Mesenchymal stem cell (in vitro differentiated cells and primary cell): ENCODE measurements at places on chromosomes 6 and 20.

GRCh38 chr6:169365567-169366257 is 112.1 kb upstream of the THBS2 start:
- H3K4me1 ChIP-seq, result peaks cover 7% of the 10 kb centered on the region
- no peaks in the 10 kb centered on the region for H3K36me3 ChIP-seq
- H3K27ac ChIP-seq, result no peak overlapping the region
- DNase-seq, result no peak

DNA sequence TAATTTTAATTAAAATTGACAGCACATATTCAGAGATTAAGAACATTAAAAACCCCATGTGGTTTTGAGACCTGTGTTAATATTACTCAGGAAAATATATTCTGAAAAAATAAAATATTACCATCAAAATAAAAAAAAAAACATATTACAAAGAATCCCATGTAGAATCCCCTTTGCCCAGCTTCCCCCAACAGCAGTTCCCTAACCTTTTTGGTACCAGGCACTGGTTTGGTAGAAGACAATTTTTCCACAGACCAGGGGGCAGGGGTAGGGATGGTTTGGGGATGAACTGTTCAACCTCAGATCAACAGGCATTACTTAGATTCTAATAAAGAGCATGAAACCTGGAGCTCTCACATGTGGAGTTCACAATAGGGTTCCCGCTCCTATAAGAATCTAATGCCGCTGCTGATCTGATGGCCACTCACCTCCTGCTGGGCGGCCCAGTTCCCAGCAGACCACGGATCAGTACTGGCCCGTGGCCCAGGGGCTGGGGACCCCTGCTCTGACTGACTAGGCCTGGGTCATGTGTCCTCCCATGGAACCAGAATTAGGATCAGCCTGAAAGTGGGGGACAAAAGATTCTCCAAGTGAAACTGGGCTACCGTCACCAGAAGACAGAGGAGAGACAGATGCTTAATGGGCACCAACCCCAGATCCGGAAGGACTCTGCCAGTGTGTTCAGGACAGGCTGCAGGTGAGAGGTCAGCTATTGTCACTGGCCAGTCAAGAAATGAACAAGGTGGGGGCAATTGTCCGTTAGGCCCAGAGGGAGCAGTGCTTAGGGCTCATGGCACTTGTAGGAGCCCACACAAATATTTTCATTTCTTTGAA is 235.5 kb downstream of the PREX1 start:
- H3K4me1 ChIP-seq, result no peaks in the 10 kb centered on the region
- peaks cover 10% of the 10 kb centered on the region for H3K27me3 ChIP-seq
- DNase-seq, result no peak
- no peak overlapping the region for H3K4me3 ChIP-seq
- no peaks in the 10 kb centered on the region for H3K36me3 ChIP-seq

- DNase-seq, result no peak
- peak overlapping the region; percentile 59 for H3K4me3 ChIP-seq
- no peaks in the 10 kb centered on the region for H3K36me3 ChIP-seq
- no peaks in the 10 kb centered on the region for H3K4me1 ChIP-seq
- no peaks in the 10 kb centered on the region for H3K27me3 ChIP-seq
These were observed 231.2 kb upstream of the FOXQ1 start for GRCh38 chr6:1080453-1081337.

GRCh38 chr6:119024111-119024510 is 54.4 kb downstream of the FAM184A start:
- H3K27ac ChIP-seq, result no peak overlapping the region
- no peaks in the 10 kb centered on the region for H3K36me3 ChIP-seq
- H3K4me3 ChIP-seq, result no peak overlapping the region
- no peaks in the 10 kb centered on the region for H3K4me1 ChIP-seq
- no peaks in the 10 kb centered on the region for H3K27me3 ChIP-seq

DNA sequence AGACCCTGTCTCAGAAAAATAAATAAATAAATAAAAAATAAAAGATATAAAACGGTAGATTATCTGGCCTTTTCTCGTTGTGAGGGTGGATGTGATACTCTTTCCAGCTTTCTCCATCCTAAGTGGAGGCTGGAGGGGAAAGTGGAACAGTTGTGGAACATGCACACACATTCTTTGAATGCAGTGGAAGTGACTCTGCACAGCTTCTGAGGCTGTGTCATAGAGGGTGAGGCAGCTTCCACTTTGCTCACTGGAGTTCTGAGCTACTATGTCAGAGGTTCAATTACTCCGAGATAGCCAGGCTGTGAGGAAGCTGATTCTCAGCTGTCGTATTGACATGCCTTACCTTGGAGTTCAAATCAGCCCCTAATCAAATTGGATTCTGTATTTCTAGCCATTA is 82.2 kb downstream of the CHMP4B start:
- no peak overlapping the region for H3K4me3 ChIP-seq
- H3K27ac ChIP-seq, result no peak overlapping the region
- DNase-seq, result peak; percentile 64
- peaks cover 3% of the 10 kb centered on the region for H3K4me1 ChIP-seq

GRCh38 chr6:167898673-167899311 is 72.1 kb downstream of the AFDN start:
- H3K4me3 ChIP-seq, result no peak overlapping the region
- no peaks in the 10 kb centered on the region for H3K27me3 ChIP-seq
- H3K27ac ChIP-seq, result no peak overlapping the region
- H3K36me3 ChIP-seq, result peaks cover 30% of the 10 kb centered on the region
- H3K4me1 ChIP-seq, result peaks cover 1% of the 10 kb centered on the region

DNA sequence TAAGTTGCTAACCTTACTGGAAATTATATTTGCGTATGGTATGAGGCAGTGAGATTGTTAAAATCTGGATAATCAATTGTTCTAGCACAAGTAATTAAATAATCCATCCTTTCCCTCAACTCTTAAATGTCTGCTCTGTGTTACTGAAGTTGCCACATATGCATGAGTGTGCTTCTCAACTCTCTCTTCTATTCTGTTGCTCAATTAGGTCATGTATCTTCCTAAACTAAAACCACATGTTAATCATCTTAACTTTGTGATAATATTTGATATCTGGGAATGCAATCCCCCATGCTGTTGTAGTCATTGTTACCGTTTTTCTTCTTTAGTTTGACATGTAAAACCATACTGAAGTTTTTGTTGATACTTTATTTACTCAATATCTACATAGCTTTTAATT is 63.5 kb upstream of the STMND1 start:
- H3K4me1 ChIP-seq, result peaks cover 5% of the 10 kb centered on the region
- no peaks in the 10 kb centered on the region for H3K36me3 ChIP-seq
- H3K27ac ChIP-seq, result no peak overlapping the region
- H3K4me3 ChIP-seq, result no peak overlapping the region
- peak; percentile 44 for DNase-seq
- H3K27me3 ChIP-seq, result no peaks in the 10 kb centered on the region

DNA sequence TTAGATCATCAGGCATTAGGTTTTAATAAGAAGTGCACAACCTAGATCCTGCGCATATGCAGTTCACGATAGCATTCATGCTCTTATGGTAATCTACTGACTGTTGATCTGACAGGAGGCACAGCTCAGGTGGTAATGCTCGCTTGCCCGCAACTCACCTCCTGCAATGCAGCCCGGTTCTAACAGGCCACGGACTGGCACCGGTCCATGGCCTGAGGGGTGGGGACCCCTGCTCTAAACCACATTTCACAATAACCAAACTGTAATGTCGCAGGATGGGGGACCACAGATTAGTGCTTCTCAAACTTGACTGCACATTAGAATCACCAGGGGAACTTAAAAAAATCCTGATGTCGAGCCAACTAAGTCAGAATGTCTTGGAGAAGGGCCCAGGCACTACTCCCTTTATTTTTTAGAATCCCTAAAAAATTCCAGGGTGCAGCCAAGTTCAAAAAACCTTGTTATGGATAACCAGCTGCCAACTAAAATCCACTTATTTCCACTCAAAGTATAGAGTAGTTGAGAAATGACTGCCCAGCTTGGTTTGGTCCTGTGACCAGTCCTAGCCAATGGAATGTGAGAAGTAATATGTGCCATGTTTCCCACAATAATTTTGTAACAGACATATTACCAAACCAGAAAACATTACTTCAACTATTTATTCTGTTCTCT is 3.1 kb downstream of the SHPRH start:
- DNase-seq, result no peak
- no peaks in the 10 kb centered on the region for H3K4me1 ChIP-seq
- no peaks in the 10 kb centered on the region for H3K36me3 ChIP-seq
- no peak overlapping the region for H3K4me3 ChIP-seq
- H3K27me3 ChIP-seq, result no peaks in the 10 kb centered on the region

DNA sequence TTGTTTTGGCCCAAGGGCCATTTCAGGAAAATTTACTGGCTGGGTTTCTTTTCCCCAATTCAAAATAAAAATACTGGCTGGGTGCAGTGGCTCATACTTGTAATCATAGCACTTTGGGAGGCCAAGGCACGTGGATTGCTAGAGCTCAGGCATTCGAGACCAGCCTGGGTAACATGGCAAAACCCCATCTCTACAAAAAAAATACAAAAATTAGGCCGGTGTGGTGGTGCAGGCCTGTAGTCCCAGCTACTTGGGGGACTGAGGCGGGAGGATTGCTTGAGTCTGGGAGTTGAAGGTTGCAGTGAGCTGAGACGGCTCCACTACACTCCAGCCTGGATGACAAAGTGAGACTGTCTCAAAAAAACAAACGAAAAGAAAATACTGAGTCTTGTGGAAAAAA is 60.0 kb downstream of the NINL start:
- H3K4me1 ChIP-seq, result peaks cover 10% of the 10 kb centered on the region

DNA sequence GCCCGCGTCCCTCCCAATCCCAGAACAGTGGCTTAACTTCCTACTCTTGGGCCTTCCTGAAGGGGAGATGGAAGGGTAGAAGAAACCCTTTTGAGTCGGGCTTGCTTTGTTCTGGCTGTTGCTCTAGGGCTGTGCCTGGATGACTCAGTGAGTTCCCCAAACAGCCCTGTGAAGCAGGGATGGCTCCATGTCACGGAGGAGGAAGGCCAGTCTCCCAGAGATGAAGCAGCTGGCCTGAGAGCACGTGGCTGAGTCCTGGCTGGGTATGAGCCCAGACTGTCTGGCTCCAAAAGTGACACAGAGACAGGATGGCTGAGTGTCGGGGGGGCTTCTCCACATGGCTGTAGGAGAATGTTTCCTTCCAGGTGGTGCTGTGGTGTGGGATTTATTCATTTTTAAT is 4.6 kb downstream of the SYTL3 start:
- no peaks in the 10 kb centered on the region for H3K36me3 ChIP-seq
- peak; percentile 97 for DNase-seq
- no peak overlapping the region for H3K4me3 ChIP-seq
- H3K27ac ChIP-seq, result peak overlapping the region; percentile 3

DNA sequence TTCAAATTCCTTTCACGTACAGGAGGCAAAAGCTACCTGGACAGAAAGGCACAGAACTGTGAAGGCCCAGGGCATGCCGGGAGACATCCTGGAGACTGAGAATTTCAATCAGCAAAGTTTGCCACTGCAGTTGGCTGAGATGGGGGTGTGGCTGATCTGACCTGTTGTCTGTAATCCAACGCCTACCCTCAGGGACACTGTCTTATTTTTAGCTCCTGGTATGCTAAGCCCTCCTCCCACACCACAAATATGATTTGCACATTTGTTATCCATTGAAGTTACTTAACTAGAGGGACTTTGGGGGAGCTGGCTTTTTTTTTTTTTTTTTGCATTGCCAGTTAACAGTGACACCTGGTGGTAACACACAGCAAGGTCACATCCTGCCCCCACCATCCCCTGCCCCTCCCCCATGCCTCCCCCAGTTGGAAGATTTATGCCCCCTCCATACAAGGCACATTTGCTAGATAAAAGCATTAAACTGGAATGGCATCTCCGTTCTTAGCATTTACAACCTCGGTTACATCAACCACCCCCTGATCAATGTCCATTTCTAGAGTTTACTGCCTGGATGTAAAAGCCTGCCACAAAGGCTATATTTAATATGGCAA is 40.4 kb downstream of the TTI1 start:
- H3K27ac ChIP-seq, result no peak overlapping the region
- no peak overlapping the region for H3K4me3 ChIP-seq
- H3K36me3 ChIP-seq, result peaks cover 24% of the 10 kb centered on the region

GRCh38 chr6:57113105-57113504 is 23.1 kb downstream of the ZNF451 start:
- no peak overlapping the region for H3K4me3 ChIP-seq
- no peaks in the 10 kb centered on the region for H3K4me1 ChIP-seq
- no peak for DNase-seq
- peaks cover 18% of the 10 kb centered on the region for H3K36me3 ChIP-seq
- H3K27ac ChIP-seq, result no peak overlapping the region

DNA sequence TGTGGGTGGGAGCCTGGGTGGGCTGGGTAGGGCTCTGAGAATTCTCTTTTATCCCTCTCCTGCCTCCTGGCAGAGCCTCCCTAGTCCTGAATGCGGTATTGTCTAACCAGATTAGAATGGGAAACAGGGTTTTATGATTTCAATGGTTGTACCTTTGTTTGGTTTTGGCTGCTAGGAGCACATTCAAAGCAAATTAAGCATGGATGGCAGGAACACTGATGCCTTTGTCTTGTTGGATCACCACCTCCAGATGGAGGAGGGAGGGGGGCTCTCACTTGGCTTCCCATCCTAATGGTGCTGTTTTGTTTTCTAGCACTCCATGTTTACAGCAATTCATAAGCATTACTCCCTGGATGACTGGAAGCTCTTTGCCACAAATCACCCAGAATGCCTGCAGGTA is 11.6 kb downstream of the GMPR start:
- peaks cover 28% of the 10 kb centered on the region for H3K36me3 ChIP-seq
- H3K4me3 ChIP-seq, result no peak overlapping the region
- no peaks in the 10 kb centered on the region for H3K4me1 ChIP-seq

DNA sequence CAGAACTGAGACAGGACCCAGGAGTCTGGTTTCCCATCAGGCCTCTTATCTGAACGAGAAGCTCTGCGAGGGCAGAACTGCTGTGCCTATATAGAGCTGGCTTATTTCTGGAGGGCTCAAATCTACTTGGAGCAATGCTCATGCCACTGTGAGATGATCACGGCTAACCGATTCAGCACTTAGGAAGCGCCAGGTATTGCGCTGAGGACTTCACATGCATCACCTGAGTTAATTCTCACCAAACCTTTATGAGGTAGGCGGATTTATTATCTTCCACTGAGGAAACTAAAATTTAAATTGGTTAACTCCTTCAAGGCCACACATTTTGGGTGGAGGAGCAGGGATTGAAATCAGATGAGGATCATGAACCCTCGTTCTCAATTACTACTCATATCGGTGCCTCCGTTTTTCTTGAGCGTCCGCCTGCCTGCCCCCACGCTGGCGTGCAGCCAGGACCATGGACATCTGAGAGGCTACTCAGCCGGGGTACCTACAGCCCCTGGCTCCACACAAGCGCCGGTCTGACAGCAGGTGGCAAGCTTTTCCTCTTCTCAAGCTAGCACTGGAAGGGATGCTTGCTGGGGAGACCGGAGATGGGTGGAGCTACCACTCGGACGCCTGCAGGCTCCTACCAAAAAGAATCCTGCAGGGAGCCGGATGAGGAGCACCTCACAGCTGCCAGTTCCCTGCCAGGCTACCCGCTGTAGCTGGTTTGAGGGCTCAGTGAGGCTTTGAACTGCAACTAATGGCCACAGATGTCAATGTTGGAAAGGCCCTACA is 1.0 kb upstream of the PCIF1 start:
- peak overlapping the region; percentile 95 for H3K27ac ChIP-seq
- peak overlapping the region; percentile 98 for H3K4me3 ChIP-seq
- peak; percentile 76 for DNase-seq
- H3K27me3 ChIP-seq, result no peaks in the 10 kb centered on the region
- peaks cover 11% of the 10 kb centered on the region for H3K4me1 ChIP-seq

GRCh38 chr6:11423667-11424066 is 113.9 kb upstream of the TMEM170B start:
- H3K4me1 ChIP-seq, result peaks cover 27% of the 10 kb centered on the region
- H3K27me3 ChIP-seq, result no peaks in the 10 kb centered on the region
- no peak overlapping the region for H3K27ac ChIP-seq
- DNase-seq, result no peak
- H3K36me3 ChIP-seq, result peaks cover 6% of the 10 kb centered on the region
- H3K4me3 ChIP-seq, result no peak overlapping the region

GRCh38 chr6:108711071-108711470 is 137.2 kb upstream of the ARMC2 start:
- peaks cover 11% of the 10 kb centered on the region for H3K4me1 ChIP-seq
- H3K36me3 ChIP-seq, result no peaks in the 10 kb centered on the region
- DNase-seq, result peak; percentile 14
- H3K27ac ChIP-seq, result no peak overlapping the region
- no peak overlapping the region for H3K4me3 ChIP-seq
